ENCODE measurements at places on chromosomes 11 and 22.

GRCh38 chr11:46369458-46370152 lies 11.9 kb upstream of the MDK start:
- H3K4me3 ChIP-seq: no peak overlapping the region
- peaks cover 7% of the 10 kb centered on the region for H3K36me3 ChIP-seq
- peak overlapping the region; percentile 50 for H3K27ac ChIP-seq
- H3K27me3 ChIP-seq: no peaks in the 10 kb centered on the region

DNA sequence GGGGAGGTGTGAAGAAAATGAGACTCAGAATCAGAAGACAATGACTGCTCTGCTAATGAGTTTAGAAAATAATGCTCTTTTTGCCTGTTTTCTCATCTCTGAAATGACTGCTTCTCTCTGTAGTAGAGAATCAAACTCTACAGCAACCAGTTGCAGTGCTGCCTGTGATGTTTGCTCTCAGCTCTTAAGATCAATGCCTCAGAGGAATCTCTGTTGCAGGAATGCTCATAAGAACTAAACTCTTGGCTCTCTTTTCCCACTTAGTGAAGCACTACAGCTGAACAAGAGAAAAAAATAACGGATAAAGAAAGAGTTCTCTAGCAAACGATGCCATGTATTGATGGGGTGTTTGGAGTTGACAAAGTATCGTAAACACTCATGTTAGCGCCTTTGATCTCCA lies 203.5 kb upstream of the SYN3 start:
- no peaks in the 10 kb centered on the region for H3K36me3 ChIP-seq
- DNase-seq: no peak
- no peak overlapping the region for H3K4me3 ChIP-seq
- no peaks in the 10 kb centered on the region for H3K4me1 ChIP-seq
- H3K27ac ChIP-seq: no peak overlapping the region

DNA sequence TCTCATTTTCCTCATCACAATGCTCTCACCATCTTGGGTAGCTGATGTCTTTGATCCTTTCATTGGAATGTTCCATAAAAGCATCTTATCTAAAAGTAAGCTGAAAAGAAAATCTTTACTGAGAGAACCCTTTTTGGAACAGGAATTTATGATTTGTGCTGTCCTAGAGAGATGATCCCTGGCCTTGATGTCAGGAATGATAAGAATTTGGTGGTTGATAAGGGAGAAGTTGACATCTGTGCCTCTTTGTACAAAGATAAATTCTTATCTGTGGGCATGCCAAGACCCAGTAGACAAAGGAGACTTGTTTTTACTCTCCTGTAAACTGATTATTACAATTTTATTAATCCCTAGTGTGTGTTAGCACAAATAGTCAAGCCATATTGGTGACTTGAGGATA lies 36.9 kb downstream of the NAALAD2 start:
- H3K4me3 ChIP-seq: no peak overlapping the region
- H3K27me3 ChIP-seq: peaks cover 5% of the 10 kb centered on the region
- no peak for DNase-seq
- no peaks in the 10 kb centered on the region for H3K36me3 ChIP-seq

DNA sequence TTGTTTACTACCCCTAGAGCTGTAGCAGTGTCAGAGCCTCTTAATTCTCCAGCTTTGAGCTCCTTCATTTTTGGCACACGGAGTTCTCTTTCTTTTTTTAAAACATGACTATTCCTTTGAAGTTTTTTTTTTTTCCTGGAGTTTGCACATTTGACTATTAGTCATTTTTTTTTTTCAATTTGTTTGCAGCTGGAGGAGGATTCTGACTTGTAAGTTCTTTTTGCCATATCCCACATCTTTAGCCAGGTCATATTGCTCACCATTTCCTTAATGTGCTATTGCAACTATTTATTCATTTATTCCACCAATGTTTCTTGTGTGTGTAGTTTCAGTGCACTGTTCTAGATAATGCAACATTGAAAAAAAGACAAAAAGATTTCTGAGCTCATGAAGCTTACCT lies 166.3 kb upstream of the ARHGAP20 start:
- peaks cover 6% of the 10 kb centered on the region for H3K27me3 ChIP-seq
- no peak for DNase-seq
- H3K4me1 ChIP-seq: no peaks in the 10 kb centered on the region

GRCh38 chr11:75577207-75577606 lies 15.2 kb downstream of the SERPINH1 start:
- H3K27ac ChIP-seq: no peak overlapping the region
- H3K4me1 ChIP-seq: peaks cover 14% of the 10 kb centered on the region
- H3K27me3 ChIP-seq: no peaks in the 10 kb centered on the region
- DNase-seq: peak; percentile 68
- no peaks in the 10 kb centered on the region for H3K36me3 ChIP-seq

DNA sequence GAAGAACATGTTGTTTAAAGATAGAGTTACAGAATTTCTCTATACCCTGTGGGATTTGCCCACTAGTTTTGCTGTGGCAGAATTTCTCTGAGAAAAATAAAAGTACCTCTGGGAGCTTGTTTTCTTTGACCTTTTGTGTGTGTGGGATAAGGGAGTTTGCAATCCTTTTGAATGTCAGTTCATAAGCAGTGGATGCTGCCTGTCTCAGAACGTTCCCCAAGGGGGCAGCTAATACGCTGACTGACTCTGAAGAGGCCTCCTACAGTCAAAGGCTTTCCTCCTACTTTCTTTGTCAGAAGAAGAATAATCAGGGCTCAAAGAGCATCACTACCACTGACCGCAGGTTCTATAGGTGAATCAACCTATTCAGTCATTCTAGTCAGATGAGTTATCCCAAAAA lies 140.6 kb downstream of the AASDHPPT start:
- no peaks in the 10 kb centered on the region for H3K4me1 ChIP-seq
- no peak overlapping the region for H3K4me3 ChIP-seq
- H3K27me3 ChIP-seq: peaks cover 2% of the 10 kb centered on the region
- DNase-seq: no peak
- no peaks in the 10 kb centered on the region for H3K36me3 ChIP-seq

- no peak overlapping the region for H3K4me3 ChIP-seq
- H3K36me3 ChIP-seq: peaks cover 72% of the 10 kb centered on the region
- DNase-seq: no peak
- no peaks in the 10 kb centered on the region for H3K27me3 ChIP-seq
Observed at GRCh38 chr22:19344420-19344819, 52.9 kb upstream of the CLTCL1 start.

Data from activated naive CD8-positive, alpha-beta T cell treated with anti-CD3 and anti-CD28 coated beads, Interleukin-2, amount 50 U/mL, for 24 hours (primary cell).